ENCODE measurements at places on chromosomes 6 and 20.

DNA sequence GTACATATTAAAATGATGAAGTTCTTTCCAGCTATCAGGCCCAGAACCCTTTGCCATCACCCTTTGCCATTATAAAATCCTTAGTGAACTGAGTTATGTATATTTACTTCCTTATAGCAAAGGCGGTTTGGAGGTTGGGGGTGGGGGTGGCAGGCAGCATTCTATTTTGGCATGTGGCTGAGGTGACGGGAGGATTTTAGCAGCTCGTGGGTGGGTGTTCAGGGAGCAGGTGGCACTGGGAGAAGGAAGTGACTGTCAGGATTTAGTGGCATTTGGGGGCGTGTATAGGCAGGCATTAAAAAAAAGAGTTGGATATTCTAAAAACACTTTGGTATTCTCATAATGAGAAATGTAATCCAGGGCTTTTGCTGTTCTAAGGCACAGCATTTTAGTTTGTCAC, 150.7 kb downstream of the RIMS1 start:
- DNase-seq, result no peak

GRCh38 chr6:167475947-167476346, 151.1 kb downstream of the TTLL2 start:
- DNase-seq, result no peak

DNA sequence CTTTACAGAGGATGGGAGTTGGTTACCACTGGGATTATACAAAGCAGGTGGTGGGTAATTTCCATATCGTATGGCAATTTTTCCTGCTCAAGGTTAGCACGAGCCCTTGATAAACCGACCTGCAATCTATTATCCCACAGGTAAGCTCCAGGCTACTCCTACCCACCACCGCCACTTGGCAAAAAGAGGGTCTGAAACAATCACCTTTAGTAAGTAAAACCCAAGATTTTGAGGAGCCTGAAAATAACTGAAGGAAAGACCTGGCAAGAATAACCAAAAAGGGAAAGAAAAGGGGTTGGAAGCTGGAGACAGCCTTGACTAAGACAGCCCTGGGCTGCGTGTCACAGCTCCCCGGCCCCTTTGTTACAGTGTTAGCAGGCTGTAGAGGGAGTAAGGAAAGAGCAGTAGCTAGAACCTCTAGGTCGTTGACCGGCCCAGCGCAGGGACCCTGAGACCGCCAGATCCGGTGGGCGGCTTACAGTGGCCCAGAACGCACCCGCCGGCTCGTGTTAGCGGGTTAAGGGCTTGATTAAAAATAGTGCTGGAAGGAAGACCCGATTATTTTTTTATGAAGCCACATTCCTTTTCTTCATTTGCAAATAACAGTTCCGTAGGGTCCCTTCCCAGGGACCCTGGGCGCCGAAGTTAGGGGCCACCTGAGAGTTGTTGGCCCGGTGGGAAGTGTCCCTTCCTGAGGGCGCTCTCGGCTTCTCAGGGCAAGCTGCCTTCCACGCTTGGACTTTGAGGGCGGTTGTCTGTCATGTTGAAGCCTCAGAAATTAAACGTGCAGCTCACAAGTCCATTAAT, 30.5 kb downstream of the TFAP2B start:
- DNase-seq, result no peak

DNA sequence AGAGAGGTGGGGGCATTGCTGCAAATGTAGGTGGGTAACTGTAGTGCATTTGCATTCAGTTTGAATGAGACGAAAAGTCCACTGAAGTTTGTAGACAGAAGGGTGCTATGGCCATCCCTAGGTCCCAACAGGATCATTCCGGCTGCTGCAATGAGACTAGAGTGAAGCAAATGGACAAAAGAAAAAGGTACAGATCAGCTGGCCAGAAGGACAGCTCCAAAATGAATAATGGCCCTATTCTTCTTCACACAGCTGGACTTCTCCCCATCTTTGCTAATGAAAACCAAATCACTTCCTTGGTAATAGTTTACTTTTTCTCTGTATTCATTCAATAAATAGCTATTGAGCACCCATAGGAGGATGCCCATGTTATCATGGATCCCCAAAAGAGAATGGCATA, 56.4 kb upstream of the TPD52L1 start:
- no peak for DNase-seq

DNA sequence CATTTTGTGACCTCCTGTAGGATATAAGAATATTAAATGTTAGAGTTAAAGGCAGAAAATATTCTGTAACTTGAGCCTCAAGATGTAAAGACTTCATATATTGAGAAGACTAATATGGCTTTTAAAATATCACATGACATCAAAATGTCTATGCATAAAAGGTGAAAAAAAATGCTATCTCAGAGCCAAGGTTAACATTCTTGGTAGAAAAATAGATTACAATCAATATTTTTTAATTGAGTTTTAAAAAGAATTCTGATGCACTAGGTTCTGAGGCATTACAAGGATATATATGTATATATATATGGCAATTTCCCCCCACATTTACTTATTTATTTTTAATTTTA, 46.2 kb upstream of the RAB23 start:
- DNase-seq, result no peak

DNA sequence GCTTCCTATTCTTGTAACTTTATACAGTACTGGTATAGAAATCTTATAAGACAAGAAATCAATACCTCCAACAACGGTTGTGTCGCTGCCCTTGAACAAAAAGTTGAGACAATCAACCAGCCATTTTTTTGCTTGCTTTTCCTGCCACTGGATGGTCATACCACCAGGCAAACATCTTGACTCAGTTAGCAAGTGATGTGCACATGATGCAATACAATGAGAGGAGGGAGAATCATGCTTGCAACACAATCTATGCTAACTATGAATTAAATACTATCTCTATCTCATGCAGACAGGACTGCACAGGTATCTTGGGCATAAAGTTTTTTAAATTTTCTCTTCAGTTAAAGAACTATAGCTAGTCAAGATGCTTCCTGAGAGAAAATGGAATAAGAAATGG, 877.7 kb upstream of the CITED2 start:
- no peak for DNase-seq

Measured in GM13977 (cell line).